ENCODE measurements at places on chromosomes 11 and 22.

DNA sequence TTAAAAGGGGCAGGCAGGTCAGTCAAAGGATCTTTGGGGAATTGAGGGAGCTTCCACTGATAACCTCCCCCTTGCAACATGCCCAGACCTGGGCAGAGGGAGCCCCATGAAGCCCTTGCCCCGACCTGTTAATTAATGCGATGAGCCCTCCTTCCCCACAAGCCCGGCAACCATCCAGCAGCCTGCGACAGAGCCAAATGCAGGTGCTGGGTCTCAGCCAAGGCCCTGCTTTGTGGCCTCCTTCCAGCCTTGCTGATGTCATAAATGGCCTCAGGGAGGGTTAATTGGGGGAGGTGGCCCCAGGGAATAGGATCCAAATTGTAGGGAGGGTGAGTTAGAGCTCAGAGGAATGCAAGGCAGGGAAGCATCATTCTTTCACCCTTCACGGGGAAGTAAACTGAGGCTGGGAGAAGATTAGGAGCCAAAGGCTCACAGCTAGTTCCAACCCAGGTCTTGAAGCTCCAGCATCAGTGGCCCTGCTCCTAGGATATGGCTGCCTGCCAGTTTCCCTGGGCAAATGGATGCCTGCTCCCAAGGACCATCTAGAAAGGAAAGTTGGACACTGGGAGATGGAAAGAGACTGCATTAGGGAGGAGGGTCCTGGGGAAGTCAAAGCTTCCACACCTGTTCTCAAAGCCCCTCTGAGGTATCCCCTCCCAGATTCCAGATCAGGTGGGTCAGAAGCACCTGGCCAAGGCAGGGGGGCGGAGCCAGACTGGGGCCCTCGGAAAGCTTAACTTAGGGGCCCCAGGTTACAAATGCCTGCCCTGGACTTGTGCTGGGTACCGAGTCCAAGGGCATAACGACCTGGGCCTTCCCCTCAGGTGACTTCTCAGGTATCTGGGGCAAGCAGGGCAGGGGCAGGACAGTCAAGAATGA is 34.1 kb downstream of the LMO1 start:
- no peak for DNase-seq

GRCh38 chr11:102971766-102972165 is 16.2 kb upstream of the MMP13 start:
- no peak for DNase-seq

GRCh38 chr22:46022881-46023512 is 46.0 kb upstream of the WNT7B start:
- no peak for DNase-seq

DNA sequence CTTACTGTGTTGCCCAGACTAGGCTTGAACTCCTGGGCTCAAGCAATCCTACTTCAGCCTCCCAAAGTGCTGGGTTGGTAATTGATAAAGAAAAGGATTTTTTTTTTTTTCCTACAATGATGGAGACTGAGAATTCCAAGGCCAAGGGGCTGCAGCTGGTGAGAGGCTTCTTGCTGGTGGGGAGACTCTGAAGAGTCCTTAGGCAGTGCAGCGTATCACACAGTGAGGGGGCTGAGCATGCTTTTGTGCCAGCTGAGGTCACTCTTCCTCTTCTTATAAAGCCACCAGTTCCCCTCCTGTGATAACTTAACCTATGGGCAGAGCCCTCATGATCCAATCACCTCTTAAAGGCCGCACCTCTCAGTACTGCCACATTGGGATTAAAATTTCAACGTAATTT is 28.2 kb upstream of the CCDC81 start:
- DNase-seq: no peak

DNA sequence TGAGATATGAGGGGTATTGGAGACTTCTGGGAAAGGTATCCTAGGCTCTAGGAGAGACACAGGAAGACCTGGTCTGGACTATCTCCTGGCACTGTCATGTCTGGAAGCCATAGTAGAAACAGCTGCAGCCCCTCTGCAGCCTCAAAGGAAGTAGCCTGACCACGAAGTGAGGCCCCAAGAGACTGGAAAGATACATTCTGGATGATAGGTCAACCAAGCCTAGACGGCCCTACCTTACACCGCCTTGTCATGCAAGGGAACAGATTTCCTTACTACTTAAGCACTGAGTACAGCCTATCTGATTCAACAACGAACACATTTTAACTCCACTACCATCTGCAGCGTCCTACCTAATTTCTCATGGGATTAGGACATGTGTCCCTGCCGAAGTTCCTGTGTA is 31.1 kb downstream of the UQCR10 start:
- DNase-seq: no peak

GRCh38 chr22:41015003-41015402 is 63.8 kb downstream of the RBX1 start:
- no peak for DNase-seq

- no peak for DNase-seq
Observed at GRCh38 chr22:44962741-44963454, 46.9 kb downstream of the PHF21B start.

- no peak for DNase-seq
Observed at GRCh38 chr22:36222887-36223450, 16.4 kb downstream of the APOL2 start.

DNA sequence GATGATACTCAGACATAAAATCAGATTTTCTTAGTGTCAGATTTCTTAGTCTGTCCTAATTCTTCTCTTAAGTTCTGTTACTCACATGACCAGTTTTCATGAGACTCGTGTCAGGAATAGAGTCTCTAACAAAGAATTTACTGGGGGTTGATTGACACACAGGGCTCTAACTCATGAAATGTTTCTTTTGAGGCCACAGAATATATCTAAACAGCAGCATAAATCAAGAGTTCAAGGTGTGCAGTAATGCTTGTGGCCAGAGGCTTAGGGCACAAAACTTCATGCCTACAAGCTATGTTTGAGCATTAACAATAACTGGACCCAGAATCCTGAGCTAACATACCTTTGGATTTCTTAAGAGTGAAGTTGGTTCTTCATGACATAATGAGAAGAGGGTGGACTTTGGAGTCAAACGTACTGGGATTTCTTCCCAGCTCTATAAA is 237.2 kb downstream of the DDX10 start:
- DNase-seq: no peak

GRCh38 chr11:131909426-131910177 is 539.2 kb downstream of the NTM start:
- DNase-seq: no peak

- no peak for DNase-seq
Observed at GRCh38 chr11:3022300-3022967, 30.3 kb upstream of the NAP1L4 start.

DNA sequence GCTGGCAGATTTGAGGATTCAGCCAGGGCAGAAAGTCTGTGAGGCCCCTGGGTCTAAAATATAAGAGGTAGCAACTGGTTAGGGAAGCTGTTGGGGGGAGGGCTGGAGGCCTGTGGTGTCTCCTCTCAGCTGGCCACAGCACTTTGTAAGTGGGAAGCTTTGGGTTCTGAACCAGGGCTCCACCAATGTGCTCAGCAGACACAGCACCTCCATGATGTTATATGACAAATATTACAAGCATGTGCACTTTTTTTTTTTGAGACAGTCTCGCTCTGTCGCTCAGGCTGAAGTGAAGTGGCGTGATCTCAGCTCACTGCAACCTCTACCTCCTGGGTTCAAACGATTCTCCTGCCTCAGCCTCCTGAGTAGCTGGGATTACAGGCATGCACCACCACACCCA is 8.0 kb downstream of the ARHGAP1 start:
- no peak for DNase-seq

- DNase-seq: no peak
Observed at GRCh38 chr11:96219981-96220623, 122.9 kb downstream of the MAML2 start.

GRCh38 chr22:29456211-29456671 is 17.9 kb downstream of the RFPL1 start:
- DNase-seq: peak; percentile 50

DNA sequence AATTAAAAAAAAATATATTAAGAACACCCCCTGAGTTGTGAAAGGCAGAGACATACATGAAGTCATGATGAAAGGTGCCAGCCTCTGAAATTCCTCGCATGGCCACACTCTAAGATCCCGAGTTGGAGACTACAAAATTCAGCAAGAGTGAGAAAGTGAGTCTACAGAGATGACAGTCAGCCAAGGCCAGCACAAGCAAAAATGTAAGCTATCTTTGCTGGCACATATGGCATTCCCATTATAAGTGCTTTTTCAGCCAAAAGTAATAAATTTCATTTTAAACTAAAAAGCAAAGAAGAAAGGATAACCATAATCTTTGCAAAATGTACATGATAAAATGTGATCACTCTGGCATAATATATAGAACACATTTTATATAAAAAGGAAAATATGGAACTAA is 40.6 kb downstream of the FANCF start:
- no peak for DNase-seq

GRCh38 chr11:103907548-103908455 is 128.6 kb upstream of the DDI1 start:
- no peak for DNase-seq

DNA sequence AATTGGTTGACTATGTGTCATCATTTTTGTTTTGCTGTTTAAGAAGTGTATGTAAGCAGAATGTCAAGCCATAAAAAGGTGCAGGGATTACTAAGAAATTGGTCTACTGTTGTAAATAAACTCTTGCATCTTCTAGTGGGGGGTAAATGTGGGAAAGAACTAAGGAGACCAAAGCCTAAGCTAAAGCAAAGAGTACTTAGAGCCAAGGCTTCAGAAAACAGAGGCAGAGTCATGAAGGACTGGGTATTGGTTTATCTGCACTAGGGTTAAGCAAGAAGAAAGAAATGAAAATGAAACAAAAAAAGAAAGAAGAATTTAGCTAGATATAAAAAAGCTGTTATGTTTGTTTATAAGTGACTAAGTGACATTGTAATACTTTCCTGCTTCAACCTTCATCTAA is 628.1 kb downstream of the METTL15 start:
- no peak for DNase-seq

Measured in kidney (tissue), 22 donors.